ENCODE measurements at places on chromosomes 3 and 15. TPM values are rescaled to one million over a fixed set of nuclear protein-coding genes. Genes with fewer than 3 reads are reported as not detected.

The ZIC1 gene
- not detected for total RNA-seq

The LNP1 gene
- 2.2 TPM for total RNA-seq

The ZNF385D gene
- 0.28 TPM for total RNA-seq

The GP9 gene
- not detected for total RNA-seq

The CFAP100 gene
- not detected for total RNA-seq

The BAHD1 gene
- total RNA-seq: 3.6 TPM

The SENP8 gene
- 3.1 TPM for total RNA-seq

The C3orf20 gene
- not detected for total RNA-seq

The MOBP gene
- not detected for total RNA-seq

The HDDC3 gene
- total RNA-seq: 7.2 TPM

The HIGD2B gene
- not detected for total RNA-seq

The NOX5 gene
- not detected for total RNA-seq

The HIGD1A gene
- 201 TPM for total RNA-seq

The ZDHHC19 gene
- total RNA-seq: not detected

The ENTPD3 gene
- not detected for total RNA-seq

The HERC2 gene
- 21.7 TPM for total RNA-seq

The TTC21A gene
- total RNA-seq: 0.56 TPM

The EIF4E3 gene
- total RNA-seq: 0.72 TPM

The ACTRT3 gene
- total RNA-seq: 2.5 TPM

The DAG1 gene
- total RNA-seq: 30.8 TPM

The CPNE4 gene
- not detected for total RNA-seq

The TMCO5A gene
- not detected for total RNA-seq

The ARL13B gene
- total RNA-seq: 6.7 TPM

The SLC28A2 gene
- not detected for total RNA-seq

The CCR5 gene
- total RNA-seq: not detected

The DIS3L gene
- 12.2 TPM for total RNA-seq

The OGG1 gene
- total RNA-seq: 15.8 TPM

The GOLGA8N gene
- 0.83 TPM for total RNA-seq

The PCYT1A gene
- 127 TPM for total RNA-seq

The PRRT3 gene
- total RNA-seq: 1.4 TPM

The GCNT3 gene
- total RNA-seq: not detected

The PPP1R14D gene
- total RNA-seq: not detected

The CP gene
- total RNA-seq: 0.28 TPM

The FBXO45 gene
- total RNA-seq: 11.7 TPM

The RARB gene
- 1.4 TPM for total RNA-seq

The ZKSCAN7 gene
- total RNA-seq: 4.7 TPM

The IL12A gene
- 0.90 TPM for total RNA-seq

The SPINK8 gene
- total RNA-seq: not detected

The APOD gene
- not detected for total RNA-seq

The B4GALT4 gene
- 30.3 TPM for total RNA-seq

The GCSAM gene
- total RNA-seq: not detected

The QTRT2 gene
- total RNA-seq: 15.6 TPM

The SPINT1 gene
- 0.56 TPM for total RNA-seq

The TIMP4 gene
- total RNA-seq: 0.56 TPM

The CHRM5 gene
- under 0.01 TPM for total RNA-seq

The THBS1 gene
- 3,217 TPM for total RNA-seq

The C3orf70 gene
- 1.8 TPM for total RNA-seq

The ELP6 gene
- 31.4 TPM for total RNA-seq

The SLC9C1 gene
- total RNA-seq: not detected

The CCDC66 gene
- total RNA-seq: 12.2 TPM

The C3orf52 gene
- 12.5 TPM for total RNA-seq

The CELF6 gene
- not detected for total RNA-seq

The RASGRP1 gene
- 1.9 TPM for total RNA-seq

The WWTR1 gene
- total RNA-seq: 30.3 TPM

All from IMR-90 (cell line).